ENCODE measurements at places on chromosomes 6 and 20.

- DNase-seq: no peak
These were observed 50.9 kb upstream of the FAM184A start for GRCh38 chr6:119129148-119129967.

- no peak for DNase-seq
These were observed 103.8 kb downstream of the PKHD1 start for GRCh38 chr6:51983564-51983963.

DNA sequence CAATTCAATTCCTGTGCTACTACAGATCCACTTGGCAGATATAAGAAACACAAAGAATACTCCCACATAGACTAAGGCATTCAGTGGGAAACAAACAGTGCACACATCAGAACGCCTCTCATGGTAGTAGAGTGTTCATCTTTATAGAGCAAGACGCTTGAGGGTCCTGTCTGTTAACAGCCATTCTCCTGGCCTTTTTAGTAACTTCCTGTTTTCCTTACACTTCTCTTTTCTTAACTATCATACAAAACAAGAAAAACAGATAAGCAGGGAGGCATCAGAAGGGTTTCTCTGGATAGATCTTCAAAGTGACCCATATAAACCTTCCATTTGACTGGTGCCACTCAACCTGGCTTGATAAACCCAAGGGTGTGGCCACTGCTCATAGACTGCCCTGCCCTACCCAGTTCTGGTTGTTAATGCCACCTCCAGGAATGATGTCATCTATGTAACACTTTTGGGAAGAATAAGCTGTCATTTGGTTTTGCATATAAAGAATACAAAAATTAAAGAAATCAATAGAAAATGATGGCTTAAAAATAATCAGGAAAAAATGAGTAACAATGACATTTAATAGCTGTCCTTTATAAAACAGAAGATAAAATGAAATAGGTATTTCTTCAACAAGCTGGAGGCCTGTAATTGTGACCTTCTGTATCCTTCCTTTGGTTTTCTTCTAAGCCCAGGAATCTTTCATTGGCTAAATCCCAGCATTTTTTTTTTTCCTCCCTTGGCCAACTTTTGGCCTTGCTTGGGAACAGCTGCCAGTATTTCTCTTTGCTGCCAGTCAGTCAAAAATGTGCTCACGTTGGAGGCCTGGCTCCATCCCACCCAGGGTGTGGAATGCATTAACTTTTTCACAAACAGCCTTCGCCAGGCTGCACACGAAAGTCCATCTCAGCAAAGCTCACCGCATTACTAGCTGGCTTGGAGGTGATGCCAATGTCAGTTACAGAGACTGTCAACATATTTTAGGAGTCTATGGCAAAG, 103.5 kb downstream of the GJA10 start:
- no peak for DNase-seq

DNA sequence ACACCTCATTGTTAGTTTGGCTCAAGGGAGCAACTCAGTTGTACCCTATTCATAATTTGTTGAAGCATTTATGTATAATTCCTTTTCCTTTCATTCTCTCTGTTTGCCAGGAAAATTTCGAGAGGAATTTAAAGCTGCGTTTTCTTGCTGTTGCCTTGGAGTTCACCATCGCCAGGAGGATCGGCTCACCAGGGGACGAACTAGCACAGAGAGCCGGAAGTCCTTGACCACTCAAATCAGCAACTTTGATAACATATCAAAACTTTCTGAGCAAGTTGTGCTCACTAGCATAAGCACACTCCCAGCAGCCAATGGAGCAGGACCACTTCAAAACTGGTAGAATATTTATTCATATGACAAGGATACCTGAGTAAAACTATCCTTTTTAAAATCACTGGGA, 45.2 kb upstream of the GFRAL start:
- no peak for DNase-seq
